Stimulated activated CD4-positive, alpha-beta T cell treated with anti-CD3 and anti-CD28 coated beads, Interleukin-15, amount 100 ng/mL, for 1 hour (primary cell): ENCODE measurements at places on chromosomes 12 and 14.

DNA sequence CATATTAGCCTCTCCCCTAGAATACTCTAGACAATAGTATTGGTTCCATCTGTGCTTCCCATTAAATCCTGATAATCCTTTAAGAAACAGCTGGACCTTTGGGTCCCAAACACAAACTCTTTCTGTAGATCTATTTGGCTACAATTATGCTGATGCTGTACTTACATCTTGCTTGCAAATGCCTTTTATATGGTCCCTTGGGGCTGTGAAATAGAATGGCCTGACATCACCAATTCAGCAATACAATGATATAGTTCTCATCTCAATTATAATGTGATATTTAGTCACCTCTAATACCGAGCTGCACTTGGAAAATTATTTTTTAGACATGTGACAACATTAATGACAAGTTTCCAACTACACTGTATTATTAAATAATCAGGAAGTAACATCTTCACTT, 261.5 kb downstream of the SOX5 start:
- no peak for DNase-seq

GRCh38 chr12:132285991-132286681, 43.3 kb downstream of the GALNT9 start:
- no peak for DNase-seq

- no peak for DNase-seq
Measured at GRCh38 chr14:81710232-81710845, 176.7 kb upstream of the SEL1L start.

GRCh38 chr12:75432924-75433323, 42.0 kb downstream of the GLIPR1L2 start:
- DNase-seq: no peak

GRCh38 chr12:53805067-53805466, 53.3 kb upstream of the CISTR start:
- DNase-seq: no peak

DNA sequence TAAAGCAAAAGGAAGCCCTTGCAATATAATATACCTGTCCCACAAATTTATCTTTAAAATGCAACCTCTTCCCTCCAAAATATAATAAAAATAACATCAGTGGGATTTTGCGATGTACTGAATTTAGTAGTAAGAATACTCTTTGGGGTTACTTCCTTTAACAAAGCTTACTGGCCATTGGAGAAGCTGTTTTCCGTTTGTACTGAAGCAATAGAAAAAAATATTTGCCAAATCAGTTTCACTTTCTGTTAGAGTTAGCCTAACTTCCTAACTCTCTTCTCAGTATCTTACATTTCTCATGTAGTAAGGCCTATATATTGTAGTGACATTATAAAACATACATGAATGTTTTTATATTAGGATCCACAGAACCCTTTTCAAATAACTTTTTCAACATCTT, 3.7 kb downstream of the MAX start:
- no peak for DNase-seq

DNA sequence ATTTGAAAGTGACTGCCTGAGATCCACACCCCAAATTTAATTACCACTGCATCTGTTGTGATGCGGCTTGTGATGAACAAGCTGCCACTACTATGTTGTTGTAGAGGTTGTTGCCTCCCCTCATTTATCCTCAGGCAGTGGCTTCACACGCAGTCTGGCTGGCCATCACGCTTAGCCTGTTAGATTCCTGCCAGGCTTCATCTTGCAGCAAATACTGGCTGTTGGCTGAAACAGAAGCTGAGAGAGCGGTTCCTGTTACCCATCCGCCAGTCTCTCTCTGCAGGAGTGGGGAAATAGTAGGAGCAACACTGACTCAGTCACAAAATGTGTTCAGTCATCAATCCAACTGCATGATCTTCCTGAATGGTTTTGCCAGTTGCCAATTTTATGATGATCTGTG, 934.4 kb downstream of the FLRT2 start:
- DNase-seq: no peak

DNA sequence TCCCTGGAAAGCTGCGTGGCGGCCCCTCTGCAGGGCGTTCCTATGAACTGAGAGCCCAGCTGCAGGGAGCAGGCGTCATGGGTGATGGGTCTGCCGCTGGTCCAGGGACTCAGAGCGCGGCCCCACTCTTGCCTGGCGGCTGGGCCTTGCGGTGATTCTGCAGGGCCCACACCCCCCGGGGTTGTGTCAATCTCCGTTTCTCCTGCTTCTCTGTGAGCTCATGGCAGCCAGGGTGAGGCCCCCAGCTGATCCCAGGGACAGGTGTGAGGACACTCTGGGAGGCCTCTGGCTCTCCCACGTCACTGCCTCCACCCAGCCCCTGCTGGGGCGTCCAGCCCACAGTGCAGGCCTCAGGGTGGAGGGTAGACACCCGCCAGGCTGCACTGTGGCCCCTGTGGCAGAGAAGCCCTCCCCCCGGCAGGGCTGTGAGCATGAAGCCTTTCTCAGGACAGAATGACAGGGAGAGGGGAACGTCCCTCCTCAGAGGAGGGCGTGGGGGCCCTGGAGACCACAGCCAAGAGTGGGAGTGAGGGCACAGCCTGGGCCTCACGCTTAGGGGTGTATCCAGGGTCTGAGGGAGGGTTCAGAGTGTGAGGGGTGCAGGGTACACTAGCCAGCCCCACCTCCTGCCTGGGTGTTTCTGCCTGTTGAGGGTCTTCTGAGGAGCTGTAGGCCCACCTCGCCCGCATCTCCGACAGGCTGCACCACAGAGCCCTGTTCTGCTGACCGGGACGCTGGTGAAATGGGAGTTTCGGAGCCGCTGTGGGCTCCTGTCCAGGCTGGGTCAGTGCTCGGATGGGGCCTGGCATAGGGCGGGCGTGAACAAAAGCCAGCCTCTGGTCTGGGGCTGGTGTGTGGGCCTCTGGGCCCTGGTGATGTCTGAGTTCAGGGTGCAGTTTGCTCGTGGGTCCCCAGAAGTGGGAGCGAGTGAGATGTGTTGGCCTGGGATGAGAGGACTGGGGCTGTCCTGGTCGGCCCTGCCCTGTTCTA, 26.7 kb upstream of the CRIP2 start:
- no peak for DNase-seq

GRCh38 chr12:62530596-62530995, 64.0 kb downstream of the MON2 start:
- no peak for DNase-seq
